SHP77 treated with DMSO at 0.1 percent for 48 hours (cell line): ENCODE measurements at places on chromosomes 3 and 15.

DNA sequence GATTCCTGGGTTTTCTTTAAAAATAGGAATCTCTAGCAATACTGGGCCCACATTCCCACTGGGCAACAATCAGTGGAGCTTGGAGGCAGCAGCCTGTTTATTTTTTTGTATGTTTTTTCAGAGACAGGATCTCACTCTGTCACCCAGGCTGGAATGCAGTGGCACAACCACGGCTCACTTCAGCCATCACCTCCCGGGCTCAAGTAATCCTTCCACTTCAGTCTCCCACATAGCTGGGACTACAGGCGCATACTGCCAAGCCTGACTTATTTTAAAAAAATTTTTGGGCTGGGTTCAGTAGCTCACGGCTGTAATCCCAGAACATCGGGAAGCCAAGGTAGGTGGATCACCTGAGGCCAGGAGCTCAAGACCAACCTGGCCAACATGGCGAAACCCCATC, 29.1 kb upstream of the GNB5 start:
- DNase-seq, result no peak

- no peak for DNase-seq
Observed at GRCh38 chr3:118472586-118472985, 562.1 kb downstream of the IGSF11 start.

DNA sequence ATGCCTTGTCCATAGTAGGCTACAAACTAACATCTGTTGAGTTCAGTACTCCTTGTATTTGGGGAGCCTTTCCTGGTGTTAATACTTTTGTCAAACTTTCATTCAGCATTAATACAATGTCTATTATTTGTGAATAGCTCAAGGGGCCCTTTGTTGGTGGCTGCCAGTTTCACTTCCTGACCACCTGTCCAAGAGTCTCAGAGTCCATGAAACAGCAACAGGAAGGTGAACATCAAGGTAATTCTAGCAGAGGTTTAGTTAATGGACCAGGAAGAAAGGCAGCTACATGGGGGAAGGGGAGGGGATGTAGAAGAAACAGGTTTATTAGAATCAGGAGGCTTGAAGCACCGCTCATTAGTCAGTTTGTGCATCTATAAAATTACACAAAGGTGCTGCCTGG, 386.9 kb downstream of the PDCD6IP start:
- no peak for DNase-seq

GRCh38 chr15:75172284-75172820, 29.3 kb upstream of the C15orf39 start:
- no peak for DNase-seq

- DNase-seq, result no peak
Observed at GRCh38 chr15:48459571-48460442, 128.6 kb downstream of the DUT start.

- no peak for DNase-seq
Observed at GRCh38 chr15:69988541-69989225, 109.0 kb downstream of the TLE3 start.

- no peak for DNase-seq
Observed at GRCh38 chr15:52196891-52197290, 5.7 kb upstream of the GNB5 start.

DNA sequence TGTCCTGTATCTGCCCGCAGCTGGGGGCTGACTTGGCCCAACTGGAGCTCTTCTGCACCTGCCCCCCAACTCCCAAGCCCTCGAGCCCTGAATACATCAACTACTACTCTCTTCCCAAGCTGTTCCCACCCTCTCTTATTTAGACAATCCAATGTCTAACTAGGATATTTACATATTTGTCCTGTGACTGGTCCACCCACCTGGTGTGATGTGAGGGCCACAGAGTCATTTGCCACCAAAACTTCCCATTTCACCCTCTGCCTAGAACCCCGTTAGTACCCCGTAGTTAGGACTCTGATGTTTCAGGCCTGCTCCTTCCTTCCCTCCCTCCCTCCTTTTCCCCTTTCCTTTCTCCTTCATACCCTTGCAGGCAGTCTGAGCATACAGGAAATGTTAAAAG, 6.4 kb downstream of the CPLX3 start:
- DNase-seq, result no peak

- DNase-seq, result no peak
Observed at GRCh38 chr3:37554364-37554763, 307.3 kb upstream of the CTDSPL start.

DNA sequence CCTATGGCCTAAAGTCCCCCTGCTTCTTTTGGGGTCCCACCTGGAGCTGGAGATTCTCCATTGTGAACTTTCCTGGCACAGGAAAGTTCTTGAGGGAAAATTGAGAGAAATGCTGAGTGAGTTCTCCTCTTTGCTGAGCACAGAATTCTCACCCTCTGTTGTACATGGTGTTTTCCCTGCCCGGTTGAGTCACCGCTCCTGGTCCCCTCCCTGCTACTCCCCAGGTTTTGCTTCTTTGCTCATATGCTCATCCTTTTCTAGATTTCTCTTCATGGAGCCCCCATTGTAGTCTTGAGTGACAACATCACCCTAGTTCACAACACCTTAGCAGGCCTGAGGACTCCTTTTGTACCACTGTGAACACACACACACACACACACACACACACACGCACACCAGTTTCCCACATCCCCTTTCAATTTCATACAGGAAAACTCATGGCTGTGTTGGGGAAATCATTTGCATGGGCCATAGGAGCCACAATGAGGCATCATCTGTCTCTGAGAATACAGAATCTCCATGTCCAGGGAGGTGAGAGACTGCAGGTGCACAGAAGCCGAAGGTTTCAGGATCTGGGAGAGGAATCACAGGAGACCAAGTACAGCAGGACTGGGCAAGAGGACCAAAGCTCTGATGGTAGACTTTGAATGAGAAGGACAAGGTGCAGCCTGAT, 585.3 kb downstream of the GOLGA6L6 start:
- DNase-seq, result no peak

DNA sequence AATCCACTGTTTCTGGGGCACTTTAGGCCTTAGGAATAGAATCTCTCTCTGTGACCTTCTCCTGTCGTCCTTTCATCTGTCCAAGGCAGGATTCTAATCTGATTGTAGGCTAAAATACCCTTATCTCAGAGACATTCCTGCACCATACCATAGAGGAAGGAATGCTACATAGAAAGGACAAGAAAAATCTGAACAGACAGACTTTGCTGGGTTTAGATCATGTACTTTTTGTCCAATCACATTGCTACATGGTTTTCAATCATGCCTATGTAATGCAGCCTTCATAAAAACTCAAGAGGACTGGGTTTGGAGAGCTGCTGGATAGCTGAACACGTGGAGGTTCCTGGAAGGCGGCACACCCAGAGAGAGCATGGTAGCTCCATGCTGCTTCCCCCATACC, 378.5 kb upstream of the SEMA6D start:
- no peak for DNase-seq

GRCh38 chr3:148217317-148217716, 480.4 kb upstream of the AGTR1 start:
- no peak for DNase-seq

- DNase-seq, result no peak
Observed at GRCh38 chr3:115785782-115786181, 162.5 kb downstream of the GAP43 start.

DNA sequence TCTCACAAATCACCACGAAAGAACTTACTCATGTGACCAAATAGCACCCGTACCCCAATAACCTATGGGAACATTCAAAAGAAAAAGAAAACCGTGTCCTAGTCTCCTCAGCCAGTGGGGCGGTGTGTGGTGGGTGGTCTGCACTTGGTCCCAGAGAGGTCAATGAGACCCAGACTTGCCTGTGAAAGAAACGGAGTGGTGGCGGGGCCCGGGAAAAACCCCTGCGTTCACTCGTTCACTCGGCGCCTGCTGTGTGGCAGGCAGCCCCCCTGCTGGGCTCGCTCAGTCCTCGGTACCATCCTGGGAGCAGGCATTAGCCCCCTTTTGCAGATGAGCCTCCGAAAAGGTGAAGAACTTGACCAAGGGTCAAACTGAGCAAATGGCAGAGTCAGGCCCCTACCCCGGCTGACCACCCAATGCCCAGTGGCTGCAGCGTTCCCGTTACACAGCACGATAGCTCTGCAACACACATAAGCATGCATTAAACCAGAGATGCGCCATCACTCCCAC, 36.0 kb downstream of the ZDHHC19 start:
- DNase-seq, result no peak

GRCh38 chr15:34644061-34644460, 60.6 kb upstream of the GOLGA8B start:
- DNase-seq, result no peak

DNA sequence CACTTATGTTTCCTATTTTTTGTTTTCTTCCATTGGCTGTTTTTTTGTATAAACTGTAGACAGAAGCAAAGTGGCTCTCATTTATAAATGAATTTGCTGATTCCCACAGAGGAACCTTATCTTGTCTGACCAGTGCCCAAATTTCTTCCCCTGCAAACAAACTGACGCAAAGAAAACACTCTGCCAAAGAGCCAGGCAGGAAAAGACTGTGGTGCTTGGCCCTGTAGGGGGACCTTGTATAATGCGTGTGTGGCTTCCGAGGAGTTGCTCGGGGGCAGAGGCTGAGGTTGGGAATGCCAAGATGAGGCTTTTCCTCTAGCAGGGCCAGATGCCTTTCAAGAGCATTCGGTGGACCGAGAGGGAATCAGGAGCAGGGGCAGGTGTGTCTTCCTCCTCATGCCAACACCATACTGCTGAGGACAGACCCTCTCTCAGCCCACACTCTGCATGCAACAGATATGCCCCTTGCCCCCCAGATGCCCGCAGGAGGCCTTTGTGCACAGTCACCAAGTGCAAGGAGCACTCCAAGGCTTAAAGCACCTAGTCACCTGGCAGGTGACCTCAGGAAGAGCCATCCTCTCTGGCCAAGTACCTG, 104.3 kb upstream of the ABHD17C start:
- DNase-seq, result no peak

GRCh38 chr3:16295298-16295890, 30.4 kb downstream of the OXNAD1 start:
- DNase-seq, result no peak

DNA sequence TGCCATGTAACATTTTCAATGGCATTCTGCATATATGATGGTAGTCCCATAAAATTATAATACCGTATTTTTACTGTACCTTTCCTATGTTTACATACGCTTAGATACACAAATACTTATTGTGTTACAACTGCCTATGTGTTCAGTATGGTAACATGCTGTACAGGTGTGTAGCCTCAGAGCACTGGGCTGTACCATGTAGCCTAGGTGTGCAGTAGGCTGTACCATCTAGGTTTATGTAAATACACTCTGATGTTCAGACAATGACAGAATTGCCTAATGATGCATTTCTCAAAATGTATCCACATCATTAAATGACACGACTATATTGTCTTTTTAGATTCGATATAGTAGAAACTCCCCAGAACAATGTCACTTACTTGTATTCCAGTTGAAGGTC, 22.7 kb downstream of the CD80 start:
- DNase-seq, result no peak

GRCh38 chr3:194497799-194498575, 11.2 kb upstream of the ATP13A3 start:
- DNase-seq, result no peak

GRCh38 chr15:61584410-61584809, 355.3 kb upstream of the RORA start:
- no peak for DNase-seq

DNA sequence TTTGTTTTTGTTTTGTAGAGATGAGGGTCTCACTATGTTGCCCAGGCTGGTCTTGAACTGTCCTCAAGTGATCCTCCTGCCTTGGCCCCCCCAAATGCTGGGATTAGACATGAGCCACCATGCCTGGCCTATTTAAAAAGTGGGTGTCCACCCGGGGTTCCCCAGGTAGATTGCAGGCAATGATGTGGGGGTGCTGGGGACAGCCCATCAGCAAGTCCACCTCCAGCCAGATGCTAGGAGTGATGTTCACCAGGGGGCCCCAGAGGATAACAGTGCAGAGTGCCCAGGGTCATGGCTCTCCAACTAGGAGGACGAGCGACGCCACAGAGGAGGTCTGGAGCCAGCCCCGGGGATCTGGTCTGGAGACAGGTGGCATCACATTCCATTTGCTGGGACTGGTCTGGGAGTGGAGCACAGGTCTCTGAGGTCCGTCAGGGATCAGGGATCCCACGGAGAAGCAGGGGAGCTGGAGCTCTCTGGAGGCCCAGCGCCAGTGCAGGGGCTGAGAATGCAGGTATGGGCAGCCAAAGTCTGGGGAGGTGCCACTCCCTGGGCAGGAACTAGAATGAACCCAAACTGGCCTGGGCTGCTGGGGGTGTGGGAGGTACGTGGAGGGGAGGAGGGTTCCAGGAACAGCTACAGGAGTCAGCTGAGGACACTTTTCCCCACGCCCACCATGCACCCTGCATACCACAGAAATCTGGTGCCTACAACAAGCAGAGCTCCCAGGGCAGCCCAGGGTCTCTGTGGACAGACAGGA, 51.2 kb upstream of the PCSK6 start:
- no peak for DNase-seq

- DNase-seq, result no peak
Observed at GRCh38 chr3:171967932-171968678, 71.3 kb upstream of the FNDC3B start.

DNA sequence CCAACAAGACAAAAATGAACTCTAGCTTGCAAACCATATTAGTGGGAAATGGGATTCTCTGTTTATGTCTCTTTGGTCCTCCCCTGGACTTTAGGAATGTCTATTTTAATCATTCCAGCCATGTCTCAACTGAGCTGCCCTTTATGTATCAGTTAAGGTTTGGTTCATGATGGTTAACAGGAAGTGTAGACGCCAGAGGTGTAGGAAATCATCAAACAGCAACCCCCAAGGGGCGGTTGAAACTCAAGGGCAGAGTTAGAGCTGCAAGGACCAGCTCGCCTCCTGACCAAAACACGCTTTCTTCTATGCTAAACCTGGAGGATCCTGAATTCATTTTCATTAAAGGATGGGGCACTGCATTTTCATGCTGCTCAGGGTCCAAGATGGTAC, 53.7 kb upstream of the HEG1 start:
- no peak for DNase-seq

DNA sequence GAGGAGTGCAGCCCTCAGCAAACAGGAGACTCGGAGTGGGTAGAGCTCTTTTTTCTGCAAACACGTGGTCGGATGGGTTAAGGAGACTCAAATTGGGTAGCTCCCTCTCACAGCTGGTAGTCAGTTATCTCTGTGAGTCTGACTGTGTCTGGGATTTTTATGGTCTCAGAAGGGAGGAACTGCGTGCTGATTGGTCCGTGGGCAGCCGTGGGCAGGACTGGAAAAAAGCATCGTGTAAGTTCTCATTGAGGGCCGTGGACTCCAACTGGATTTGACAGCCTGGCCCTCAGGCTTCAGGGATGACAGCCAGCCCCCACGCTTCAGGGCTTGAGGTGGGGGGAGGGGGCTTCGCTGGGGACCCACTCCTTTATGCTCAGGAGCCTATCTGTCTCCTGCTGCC, 463.9 kb downstream of the EPHA3 start:
- no peak for DNase-seq

GRCh38 chr3:16377196-16377595, 112.2 kb downstream of the OXNAD1 start:
- no peak for DNase-seq

DNA sequence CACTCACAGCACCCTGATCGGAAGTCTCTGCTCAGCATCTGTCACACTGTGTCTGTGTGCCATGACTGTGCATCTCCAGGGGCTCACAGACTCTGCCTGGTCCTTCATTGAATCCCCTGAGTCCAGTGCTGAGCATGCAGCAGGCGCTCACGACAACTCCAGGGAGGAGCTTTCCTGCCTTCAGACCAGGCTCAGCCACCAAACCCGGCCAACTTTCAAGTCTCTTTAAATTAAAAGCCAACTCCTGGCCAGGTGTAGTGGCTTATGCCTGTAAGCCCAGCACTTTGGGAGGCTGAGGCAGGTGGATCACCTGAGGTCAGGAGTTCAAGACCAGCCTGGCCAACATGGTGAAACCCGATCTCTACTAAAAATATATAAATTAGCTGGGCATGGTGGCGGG, 24.2 kb downstream of the GRAMD2A start:
- DNase-seq, result no peak
